Fibroblast of the aortic adventitia (primary cell): ENCODE measurements at places on chromosomes 1 and 21. TPM values are rescaled to one million over a fixed set of nuclear protein-coding genes. Genes with fewer than 3 reads are reported as not detected.

DNA sequence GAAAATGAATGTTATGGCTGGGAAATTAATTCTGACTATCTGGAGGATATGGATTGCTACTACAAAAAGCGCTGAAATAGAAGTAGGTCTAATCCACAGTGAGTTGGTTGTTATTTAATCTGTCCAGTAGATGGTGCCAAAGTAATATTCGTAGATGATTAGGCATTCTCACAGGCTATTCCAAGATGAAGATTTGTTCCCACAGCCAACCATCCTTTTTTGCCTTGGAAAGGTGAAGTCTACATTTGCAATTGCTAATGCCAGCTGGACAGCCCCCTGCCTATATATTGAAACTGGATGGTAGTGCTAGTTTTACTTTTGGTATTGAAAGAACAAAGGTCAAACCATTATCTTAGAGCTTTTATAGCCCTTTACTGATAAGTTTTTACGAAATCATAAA, 43.8 kb downstream of the RBM11 start:
- peak; percentile 60 for DNase-seq

- peak; percentile 61 for DNase-seq
Measured at GRCh38 chr1:46520063-46520911, 30.7 kb downstream of the DMBX1 start.

- no peak for DNase-seq
Measured at GRCh38 chr1:36520771-36521420, 38.2 kb upstream of the CSF3R start.

The FAM72B gene
- total RNA-seq, result 2.8 and 5.6 TPM in 2 replicates

GRCh38 chr1:241918879-241919278, 38.7 kb upstream of the BECN2 start:
- DNase-seq, result peak; percentile 76

DNA sequence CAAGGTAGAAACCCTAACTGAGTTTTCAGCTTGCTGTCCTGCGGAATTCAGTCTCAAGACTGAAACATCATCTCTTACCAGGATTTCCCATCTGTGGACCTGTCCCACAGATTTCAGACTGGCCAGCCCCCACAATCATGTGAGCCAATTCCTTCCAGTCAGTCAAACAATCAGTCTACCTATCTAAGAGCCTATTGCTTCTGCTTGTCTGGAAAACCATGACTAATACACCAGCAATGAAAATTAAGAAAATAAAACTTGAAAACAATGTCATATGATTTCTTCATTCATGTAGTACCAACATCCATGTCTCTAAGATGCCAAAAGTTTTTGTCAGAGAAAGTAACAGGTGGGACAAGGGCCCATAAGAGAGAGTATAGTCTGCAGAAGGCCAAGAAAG, 57.6 kb upstream of the CRB1 start:
- DNase-seq, result no peak

The LCE6A gene
- not detected in 2 replicates for total RNA-seq

GRCh38 chr1:91120421-91120820, 98.6 kb upstream of the ZNF644 start:
- DNase-seq, result no peak

DNA sequence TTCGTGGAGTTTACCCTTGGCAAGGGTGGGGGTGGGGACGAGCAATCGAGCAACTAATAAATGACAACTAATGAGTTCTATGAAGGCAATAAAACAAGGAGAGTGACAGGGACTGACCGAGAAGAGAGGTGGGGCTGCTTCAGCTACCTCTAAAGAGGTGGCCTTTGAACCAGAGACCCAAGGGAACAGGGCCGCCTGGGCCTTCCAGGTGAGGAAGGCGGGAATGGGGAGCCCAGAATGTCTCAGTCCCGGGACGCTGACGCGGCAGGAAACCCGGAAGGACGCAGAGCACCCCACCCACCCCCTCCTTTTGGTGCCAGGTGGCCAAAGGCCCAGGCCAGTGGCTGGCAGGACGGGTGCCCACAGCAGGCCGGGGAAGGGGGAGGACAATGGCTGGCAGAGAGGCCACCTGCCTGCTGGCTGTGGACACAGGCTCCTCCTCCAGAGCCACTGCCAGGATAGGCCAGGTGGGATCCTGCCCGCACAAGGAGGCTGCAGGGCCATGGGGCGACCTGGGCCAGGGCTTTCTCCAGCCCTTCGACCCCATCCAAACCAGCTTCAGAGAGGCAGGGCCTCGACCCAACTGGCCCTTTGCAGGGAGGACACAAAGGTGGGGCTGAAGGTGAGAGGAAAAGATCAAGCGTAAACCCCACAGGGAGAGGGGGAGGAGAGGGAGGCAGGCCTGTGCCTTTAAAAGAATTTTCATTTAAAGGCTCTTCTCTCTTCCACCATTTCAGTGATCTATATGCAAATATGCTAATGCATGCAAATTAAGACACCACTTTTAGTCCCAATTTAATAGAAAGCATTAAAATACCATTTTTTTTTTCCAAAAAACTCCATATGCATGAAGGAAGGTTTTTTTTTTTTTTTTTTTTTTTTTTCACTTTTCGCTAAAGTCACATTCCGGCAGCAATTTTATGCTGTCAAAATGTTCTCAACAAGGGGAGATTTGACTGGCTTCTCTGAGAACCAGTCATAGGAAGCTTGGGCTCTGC, 58.1 kb downstream of the CASZ1 start:
- no peak for DNase-seq

DNA sequence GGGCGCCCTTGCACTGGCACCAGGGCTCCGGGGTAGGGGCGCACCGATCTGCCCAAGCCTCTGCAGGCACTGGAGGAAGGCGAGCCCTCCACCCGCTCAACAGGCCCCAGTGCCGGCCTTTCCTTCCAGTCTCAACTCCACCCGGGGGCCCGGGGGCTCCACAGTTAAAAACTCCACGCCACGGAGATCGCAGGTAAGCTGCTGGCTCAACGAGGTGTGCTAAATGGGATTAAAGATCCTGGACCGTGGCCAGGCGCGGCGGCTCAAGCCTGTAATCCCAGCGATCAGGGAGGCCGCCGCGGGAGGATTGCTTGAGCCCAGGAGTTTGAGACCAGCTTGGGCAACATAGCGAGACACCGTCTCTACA, 536 bp downstream of the HSF2BP start:
- no peak for DNase-seq

The CFAP45 gene
- 0.27 and 1.4 TPM in 2 replicates for total RNA-seq

DNA sequence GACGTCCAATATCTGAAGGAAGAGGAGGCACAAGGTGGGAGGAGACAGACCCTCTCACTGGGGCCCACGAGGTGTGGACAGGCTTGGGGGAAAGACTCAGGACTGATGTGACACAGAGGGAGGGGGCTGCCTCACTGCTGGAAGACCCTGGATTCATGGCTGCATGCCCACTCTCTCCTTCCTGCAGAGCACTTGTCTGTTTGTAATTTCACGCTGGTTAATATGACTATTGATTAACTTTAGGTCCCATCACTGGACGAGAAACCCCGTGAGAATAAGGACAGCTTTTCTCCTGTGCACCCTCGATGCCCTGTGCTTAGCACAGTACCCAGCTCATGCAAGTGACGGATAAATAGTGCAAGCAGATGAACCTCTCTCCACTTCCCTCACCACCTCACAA, 35.1 kb downstream of the CACNA1S start:
- DNase-seq, result no peak

- no peak for DNase-seq
Measured at GRCh38 chr21:22136740-22137139, 1138.5 kb downstream of the NCAM2 start.
